ENCODE measurements at places on chromosomes 1 and 21. TPM values are rescaled to one million over a fixed set of nuclear protein-coding genes. Genes with fewer than 3 reads are reported as not detected.
A peak's percentile ranks its signal among the peaks of the same experiment; 100 is the strongest.

GRCh38 chr1:46183926-46184557 is 7.8 kb upstream of the P3R3URF start:
- H3K4me1 ChIP-seq = no peaks in the 10 kb centered on the region
- H3K4me3 ChIP-seq = no peak overlapping the region
- no peak overlapping the region for H3K27ac ChIP-seq
- H3K36me3 ChIP-seq = no peaks in the 10 kb centered on the region
- DNase-seq = no peak

The SPRR1A gene
- total RNA-seq = not detected

The C1orf87 gene
- total RNA-seq = not detected

DNA sequence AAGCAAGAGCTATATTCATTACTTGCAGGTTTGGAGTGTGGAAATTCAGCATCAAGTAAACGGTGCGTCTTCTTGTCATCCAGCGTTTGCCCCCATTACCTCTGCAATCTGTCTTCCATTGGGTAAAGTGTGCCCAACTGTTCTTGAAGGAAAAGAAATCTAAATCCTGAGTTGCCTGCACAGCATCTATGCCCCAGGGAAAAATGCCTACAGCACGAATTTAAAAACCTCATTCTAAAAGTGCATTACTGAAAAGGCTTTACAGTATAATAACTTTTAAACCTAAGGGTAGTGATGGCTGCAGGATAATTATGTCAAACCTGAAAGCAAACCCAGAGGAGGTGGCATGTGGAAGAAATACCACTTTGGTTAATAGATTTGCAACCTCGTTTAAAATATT is 37.2 kb downstream of the KCNK1 start:
- no peak overlapping the region for H3K4me3 ChIP-seq
- no peaks in the 10 kb centered on the region for H3K36me3 ChIP-seq
- no peak for DNase-seq

The ATP6V1G3 gene
- not detected for total RNA-seq

The TMCO4 gene
- total RNA-seq = 27.1 TPM

The IFI16 gene
- total RNA-seq = 307 TPM

DNA sequence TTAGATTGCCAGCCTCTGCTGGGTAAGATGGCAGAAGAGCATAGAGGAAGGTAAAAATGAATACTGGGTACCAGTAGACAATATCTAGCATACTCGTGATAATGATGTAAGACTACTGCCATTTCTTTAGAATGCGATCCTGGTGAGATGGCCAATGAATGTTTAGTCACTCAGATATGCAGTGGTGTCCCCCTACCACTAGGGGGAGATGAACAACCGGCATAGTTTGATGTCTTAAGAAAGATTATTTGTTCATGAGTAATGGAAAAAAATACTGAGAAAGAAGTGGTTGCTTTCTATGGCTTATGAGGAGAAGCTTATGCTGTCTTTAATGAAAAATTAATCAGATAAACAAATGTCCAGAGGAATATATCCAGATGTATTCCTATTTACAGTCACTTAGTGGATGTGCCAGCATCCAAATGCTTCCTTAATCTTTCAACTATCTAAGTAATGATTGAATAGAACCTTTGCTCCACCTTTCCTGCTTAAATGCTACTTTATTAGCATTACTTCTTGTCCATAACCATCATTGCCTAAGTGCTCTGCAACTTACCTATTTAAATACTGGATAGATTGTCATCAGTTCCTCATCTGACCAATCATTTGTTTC is 256.6 kb downstream of the ST6GALNAC3 start:
- DNase-seq = peak; percentile 19
- H3K36me3 ChIP-seq = no peaks in the 10 kb centered on the region
- no peak overlapping the region for H3K4me3 ChIP-seq
- H3K27ac ChIP-seq = no peak overlapping the region

DNA sequence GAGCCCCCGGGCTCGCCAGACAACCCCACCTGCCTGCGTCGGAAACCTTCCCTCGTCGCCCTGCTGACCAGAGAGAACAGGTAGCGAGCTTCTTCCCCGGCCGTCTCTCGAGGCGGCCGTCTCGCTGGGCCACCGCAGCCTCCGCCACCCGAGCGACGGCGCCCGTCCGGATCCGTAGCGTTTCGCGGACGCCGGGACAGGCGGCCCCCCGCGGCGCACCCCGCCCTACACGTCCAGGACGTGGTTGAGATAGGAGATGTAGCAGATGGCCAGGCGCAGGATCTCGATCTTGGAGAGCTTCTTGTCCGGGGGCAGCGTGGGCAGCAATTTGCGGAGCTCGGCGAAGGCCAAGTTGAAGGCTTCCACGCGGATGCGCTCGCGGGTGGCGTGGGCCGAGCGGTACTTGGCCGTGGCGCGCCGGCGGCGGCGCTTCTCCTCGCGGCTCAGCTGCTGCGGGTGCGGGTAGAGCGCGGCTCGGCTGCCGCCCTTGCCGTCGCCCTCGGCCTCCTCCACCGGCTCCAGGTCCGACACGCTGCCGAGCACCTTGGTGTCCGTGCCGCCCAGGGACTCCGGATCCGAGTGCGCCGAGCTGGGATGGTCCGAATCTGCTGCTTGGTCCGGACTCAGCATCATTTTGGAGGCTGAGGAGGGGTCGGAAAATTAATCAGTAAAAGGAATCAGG is 3.0 kb downstream of the NHLH2 start:
- DNase-seq = no peak
- H3K27me3 ChIP-seq = no peaks in the 10 kb centered on the region
- H3K4me3 ChIP-seq = no peak overlapping the region
- H3K4me1 ChIP-seq = no peaks in the 10 kb centered on the region
- no peaks in the 10 kb centered on the region for H3K36me3 ChIP-seq

- H3K27me3 ChIP-seq = no peaks in the 10 kb centered on the region
- H3K4me3 ChIP-seq = no peak overlapping the region
- no peak overlapping the region for H3K27ac ChIP-seq
- no peak for DNase-seq
- no peaks in the 10 kb centered on the region for H3K4me1 ChIP-seq
These were observed 101.9 kb upstream of the KCNE2 start for GRCh38 chr21:34261841-34262468.

DNA sequence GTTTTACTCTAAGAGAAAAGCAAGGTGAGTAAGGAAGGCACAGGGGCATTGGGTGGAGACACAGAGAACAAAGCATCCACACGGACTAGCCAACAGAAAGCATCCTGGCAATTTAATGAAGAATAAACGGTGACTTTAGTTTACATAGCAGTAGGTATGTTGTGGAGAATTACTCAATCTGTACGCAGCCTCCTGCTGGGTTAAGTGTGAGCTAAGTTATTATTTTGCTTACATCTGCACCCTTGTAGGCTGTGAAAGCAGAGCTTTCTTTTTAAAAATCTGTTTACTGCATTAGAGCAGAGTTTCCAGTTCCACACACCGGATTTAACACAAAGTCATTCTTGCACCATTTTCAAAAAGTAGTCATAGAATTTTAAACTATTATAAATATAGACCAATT is 144.5 kb downstream of the AKT3 start:
- H3K4me1 ChIP-seq = no peaks in the 10 kb centered on the region
- no peak overlapping the region for H3K4me3 ChIP-seq
- H3K27ac ChIP-seq = no peak overlapping the region
- H3K36me3 ChIP-seq = no peaks in the 10 kb centered on the region
- no peaks in the 10 kb centered on the region for H3K27me3 ChIP-seq

The NUP210L gene
- total RNA-seq = 0.16 TPM

The ABCG1 gene
- total RNA-seq = 49.7 TPM

The TAL1 gene
- not detected for total RNA-seq

All from naive thymus-derived CD4-positive, alpha-beta T cell (primary cell).